Naive thymus-derived CD4-positive, alpha-beta T cell (primary cell): ENCODE measurements at places on chromosomes 1 and 21. TPM values are rescaled to one million over a fixed set of nuclear protein-coding genes. Genes with fewer than 3 reads are reported as not detected.
A peak's percentile ranks its signal among the peaks of the same experiment; 100 is the strongest.

DNA sequence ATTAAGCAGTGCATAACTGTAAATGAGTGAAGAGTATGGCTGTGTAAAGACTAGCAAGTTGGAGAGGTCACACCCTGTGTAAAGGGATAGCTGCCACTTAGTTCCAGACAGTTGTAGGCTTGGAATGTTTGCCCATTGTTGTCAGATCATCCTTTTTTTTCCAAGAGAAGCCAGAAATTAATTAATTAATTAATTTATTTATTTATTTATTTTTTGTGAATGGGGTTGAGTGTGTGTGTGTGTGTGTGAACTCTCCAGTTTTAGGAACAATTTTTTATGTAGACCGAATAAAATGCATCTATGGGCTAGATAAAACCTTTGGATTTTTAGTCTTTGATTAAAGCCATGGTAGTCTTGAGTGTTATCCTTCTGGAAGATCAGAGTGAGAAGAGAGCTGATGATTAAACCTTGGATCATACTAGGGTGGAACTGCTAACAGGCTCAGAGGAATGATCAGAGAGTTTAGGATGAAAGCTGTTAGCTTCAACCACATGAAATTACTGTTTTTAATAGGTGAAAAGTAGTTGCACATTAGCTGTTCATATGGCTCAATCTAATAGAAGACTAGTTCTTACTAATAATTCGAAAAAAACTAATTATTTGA lies 58.4 kb downstream of the OSBPL9 start:
- H3K27me3 ChIP-seq = no peaks in the 10 kb centered on the region
- no peaks in the 10 kb centered on the region for H3K4me1 ChIP-seq
- H3K27ac ChIP-seq = no peak overlapping the region
- no peak for DNase-seq
- H3K36me3 ChIP-seq = no peaks in the 10 kb centered on the region
- no peak overlapping the region for H3K4me3 ChIP-seq

GRCh38 chr1:62676611-62677356 lies 11.4 kb downstream of the DOCK7 start:
- H3K4me3 ChIP-seq = no peak overlapping the region
- H3K4me1 ChIP-seq = no peaks in the 10 kb centered on the region
- no peak overlapping the region for H3K27ac ChIP-seq
- H3K27me3 ChIP-seq = no peaks in the 10 kb centered on the region
- no peaks in the 10 kb centered on the region for H3K36me3 ChIP-seq
- no peak for DNase-seq

- H3K4me3 ChIP-seq = no peak overlapping the region
- no peaks in the 10 kb centered on the region for H3K27me3 ChIP-seq
- no peaks in the 10 kb centered on the region for H3K4me1 ChIP-seq
- H3K27ac ChIP-seq = no peak overlapping the region
- no peaks in the 10 kb centered on the region for H3K36me3 ChIP-seq
- DNase-seq = no peak
Observed at GRCh38 chr21:22225299-22225698, 1227.1 kb downstream of the NCAM2 start.

The PAQR6 gene
- not detected for polyA plus RNA-seq

The ANGPTL3 gene
- polyA plus RNA-seq = not detected

DNA sequence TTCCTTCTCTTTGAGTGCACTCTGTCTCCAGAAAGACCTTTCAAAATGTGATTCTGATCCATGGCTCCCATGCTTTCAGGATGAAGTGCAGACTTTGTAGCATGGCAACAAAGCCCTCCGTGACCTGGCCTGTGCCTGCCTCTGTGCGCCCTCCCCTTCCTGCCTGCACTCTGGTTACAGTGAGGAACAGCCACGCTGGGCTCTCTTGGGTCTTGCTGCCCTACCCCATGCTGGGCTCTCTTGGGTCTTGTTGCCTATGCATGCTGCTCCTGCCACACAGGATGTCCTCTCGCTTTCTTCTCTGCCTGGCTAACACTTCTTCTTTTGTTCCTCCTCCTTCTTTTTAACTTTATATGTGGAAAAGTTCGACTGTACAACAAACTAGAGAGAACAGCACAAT lies 28.0 kb downstream of the LMOD1 start:
- H3K4me3 ChIP-seq = no peak overlapping the region
- DNase-seq = no peak
- no peaks in the 10 kb centered on the region for H3K36me3 ChIP-seq
- H3K27me3 ChIP-seq = no peaks in the 10 kb centered on the region
- no peak overlapping the region for H3K27ac ChIP-seq

The C1QTNF12 gene
- polyA plus RNA-seq = 0.56 TPM

DNA sequence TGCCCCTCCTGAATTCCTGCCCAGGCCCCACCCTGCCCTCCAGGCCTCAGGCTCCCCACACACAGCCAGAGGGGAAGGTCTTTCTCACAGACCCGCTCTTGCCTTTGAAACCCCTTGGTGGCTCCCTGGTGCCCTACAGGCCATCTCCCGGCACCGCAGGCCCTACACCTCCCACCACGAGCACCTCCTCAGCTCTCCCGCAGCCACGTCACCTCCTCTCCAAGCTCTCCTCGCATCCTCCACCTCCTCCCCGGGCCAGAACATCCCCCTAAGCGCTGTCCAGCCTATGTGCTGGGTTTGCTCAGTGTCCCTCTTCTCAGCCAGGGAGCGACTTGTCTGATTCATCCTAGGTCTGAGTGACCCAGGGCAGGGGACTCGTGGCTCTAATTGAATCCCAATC lies 66.4 kb downstream of the DMRTB1 start:
- H3K27ac ChIP-seq = no peak overlapping the region
- H3K4me3 ChIP-seq = no peak overlapping the region
- H3K27me3 ChIP-seq = no peaks in the 10 kb centered on the region
- H3K36me3 ChIP-seq = no peaks in the 10 kb centered on the region

The FAM177B gene
- not detected for polyA plus RNA-seq

The ADORA1 gene
- not detected for polyA plus RNA-seq

DNA sequence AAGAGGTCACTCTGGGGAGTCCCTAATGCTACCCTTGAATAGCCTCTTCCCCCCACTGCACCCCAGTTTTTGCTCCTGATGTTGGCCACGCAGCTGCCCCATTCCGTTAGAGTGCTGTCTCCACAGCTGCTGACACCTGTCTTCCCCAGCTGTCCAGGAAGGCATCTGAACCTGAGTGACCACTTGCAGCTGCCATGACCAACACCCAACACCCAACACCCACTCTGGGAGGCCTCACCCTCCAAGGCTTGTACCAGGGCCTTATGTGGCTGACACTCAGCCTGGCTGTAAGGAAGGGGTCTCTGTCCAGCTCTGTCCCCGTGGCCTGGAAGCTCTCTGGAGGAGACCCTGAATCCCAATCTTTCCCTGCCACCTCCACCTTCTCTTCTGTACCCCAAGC lies 26.7 kb upstream of the LDLRAP1 start:
- H3K4me3 ChIP-seq = no peak overlapping the region
- no peaks in the 10 kb centered on the region for H3K4me1 ChIP-seq
- DNase-seq = no peak
- no peak overlapping the region for H3K27ac ChIP-seq

DNA sequence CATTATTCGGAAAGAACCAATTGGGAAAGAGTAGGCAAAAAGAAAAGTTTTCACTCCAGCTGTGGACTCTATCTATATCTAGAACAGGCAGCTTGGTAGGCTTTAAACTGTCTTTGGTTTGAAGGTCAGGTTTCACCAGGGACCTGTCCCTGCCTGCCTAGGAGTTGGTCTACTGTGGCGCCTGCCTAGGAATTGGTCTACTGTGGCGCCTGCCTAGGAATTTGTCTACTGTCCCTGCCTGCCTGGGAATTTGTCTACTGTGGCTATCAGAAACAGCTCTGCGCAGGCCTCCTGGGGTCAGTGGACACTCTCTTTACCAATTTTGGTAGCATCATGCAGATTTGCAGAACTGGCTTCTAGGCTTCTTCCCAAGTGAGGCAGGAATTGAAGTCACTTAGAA lies 13.8 kb downstream of the USP25 start:
- H3K4me1 ChIP-seq = peaks cover 20% of the 10 kb centered on the region
- H3K27me3 ChIP-seq = no peaks in the 10 kb centered on the region
- no peak overlapping the region for H3K4me3 ChIP-seq
- no peak overlapping the region for H3K27ac ChIP-seq

The OR2G6 gene
- polyA plus RNA-seq = not detected

The S100A6 gene
- polyA plus RNA-seq = 568 TPM

DNA sequence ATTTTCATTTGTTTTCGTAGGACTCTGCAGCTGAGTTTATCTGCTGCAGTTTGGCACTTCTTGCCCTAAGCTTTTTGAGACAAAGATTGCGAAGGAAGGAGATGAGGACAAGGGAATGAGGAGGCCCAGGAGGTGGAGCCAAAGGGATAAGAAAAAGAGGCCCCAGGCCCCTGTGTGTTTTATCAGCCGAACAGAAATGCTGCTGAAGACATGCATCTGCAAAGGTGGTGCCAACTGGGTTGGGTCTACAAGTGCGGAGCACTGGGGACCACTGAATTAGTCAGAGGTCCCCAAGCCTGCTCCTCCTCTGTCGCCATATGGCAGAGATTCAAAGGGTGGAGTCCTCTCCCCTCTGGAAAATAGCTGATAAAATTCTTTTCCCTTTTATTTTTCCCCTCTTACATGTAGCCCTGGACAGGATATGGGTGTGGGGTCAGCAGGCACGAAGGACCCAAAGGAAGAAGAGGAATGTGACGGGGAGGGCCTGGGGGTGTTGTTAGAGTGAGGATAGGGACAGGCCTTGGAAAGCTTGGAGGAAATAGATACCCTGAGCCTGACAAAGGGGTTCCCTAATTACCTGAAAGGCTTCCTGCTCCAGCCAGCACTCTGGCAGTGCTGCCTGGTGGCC lies 2.7 kb downstream of the CD34 start:
- no peaks in the 10 kb centered on the region for H3K4me1 ChIP-seq
- no peaks in the 10 kb centered on the region for H3K27me3 ChIP-seq

GRCh38 chr1:7962014-7962335 lies 464 bp downstream of the PARK7 start:
- no peak for DNase-seq
- H3K4me1 ChIP-seq = peaks cover 24% of the 10 kb centered on the region
- H3K27ac ChIP-seq = peak overlapping the region; percentile 95
- H3K36me3 ChIP-seq = no peaks in the 10 kb centered on the region

The SLC25A34 gene
- 0.08 TPM for polyA plus RNA-seq

The PLEKHN1 gene
- polyA plus RNA-seq = 0.18 TPM

DNA sequence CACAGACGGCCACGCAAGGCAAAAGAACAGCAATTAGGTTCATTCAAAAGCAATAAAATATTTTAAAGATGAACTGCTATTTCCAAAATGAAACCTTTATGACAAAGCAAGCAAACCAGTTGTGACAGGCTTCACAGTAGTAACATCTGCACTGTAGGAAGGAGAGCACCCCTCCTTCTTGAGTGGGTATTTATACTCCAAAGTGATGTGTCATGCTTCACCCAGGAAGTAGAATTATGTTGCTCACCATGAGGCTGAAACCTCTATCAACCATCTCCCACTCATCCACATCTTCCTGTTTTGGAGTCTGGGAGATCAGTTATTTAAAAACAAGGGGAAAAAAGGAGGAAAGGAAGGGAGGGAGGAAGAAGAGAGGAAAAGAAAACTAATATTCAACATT lies 885 bp downstream of the OR2T10 start:
- no peaks in the 10 kb centered on the region for H3K27me3 ChIP-seq
- DNase-seq = no peak
- H3K4me1 ChIP-seq = no peaks in the 10 kb centered on the region
- no peaks in the 10 kb centered on the region for H3K36me3 ChIP-seq

The WNT9A gene
- polyA plus RNA-seq = not detected

DNA sequence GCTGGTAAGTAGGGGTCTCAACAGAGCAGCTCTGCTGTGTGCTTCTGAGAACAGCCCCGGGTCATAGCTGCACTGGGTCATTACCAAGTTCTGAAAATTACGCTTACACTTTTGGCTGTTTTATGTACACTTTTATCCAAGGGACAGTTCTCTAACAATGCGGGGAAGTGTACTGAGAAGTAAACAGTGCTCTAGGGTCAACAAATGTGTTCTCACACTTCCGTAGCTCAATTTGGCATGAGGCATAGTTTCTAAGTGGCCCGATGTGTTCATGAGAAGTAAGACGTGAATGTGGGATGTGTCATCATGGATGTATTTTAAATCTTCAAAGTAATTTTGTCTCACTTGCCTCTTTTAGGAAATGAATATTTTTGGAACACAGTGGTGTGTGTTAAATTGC lies 10.9 kb upstream of the VAMP3 start:
- H3K4me3 ChIP-seq = no peak overlapping the region
- DNase-seq = no peak
- H3K36me3 ChIP-seq = no peaks in the 10 kb centered on the region
- H3K27me3 ChIP-seq = no peaks in the 10 kb centered on the region
- no peaks in the 10 kb centered on the region for H3K4me1 ChIP-seq
- H3K27ac ChIP-seq = no peak overlapping the region

DNA sequence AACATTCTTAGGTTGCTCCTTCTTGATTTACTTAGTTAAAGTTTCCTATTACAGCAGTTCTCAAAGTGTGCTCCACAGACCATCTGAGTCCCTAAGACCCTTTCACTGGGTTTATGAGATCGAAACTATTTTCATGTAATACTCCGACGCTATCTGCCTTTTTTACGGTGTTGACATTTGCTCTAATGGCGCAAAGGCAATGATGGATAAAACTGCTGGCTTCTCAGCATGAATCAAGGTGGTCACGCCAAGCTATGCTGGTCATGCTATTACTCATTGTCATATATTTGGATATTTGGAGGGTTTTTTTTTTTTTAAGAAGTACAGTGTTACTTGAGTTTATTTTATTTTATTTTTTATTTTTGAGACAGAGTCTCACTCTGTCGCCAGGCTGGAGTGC lies 235.1 kb downstream of the KIF26B start:
- DNase-seq = no peak
- no peaks in the 10 kb centered on the region for H3K27me3 ChIP-seq
- H3K27ac ChIP-seq = no peak overlapping the region
- H3K4me1 ChIP-seq = no peaks in the 10 kb centered on the region

The RCSD1 gene
- polyA plus RNA-seq = 94.7 TPM

The C8A gene
- not detected for polyA plus RNA-seq

DNA sequence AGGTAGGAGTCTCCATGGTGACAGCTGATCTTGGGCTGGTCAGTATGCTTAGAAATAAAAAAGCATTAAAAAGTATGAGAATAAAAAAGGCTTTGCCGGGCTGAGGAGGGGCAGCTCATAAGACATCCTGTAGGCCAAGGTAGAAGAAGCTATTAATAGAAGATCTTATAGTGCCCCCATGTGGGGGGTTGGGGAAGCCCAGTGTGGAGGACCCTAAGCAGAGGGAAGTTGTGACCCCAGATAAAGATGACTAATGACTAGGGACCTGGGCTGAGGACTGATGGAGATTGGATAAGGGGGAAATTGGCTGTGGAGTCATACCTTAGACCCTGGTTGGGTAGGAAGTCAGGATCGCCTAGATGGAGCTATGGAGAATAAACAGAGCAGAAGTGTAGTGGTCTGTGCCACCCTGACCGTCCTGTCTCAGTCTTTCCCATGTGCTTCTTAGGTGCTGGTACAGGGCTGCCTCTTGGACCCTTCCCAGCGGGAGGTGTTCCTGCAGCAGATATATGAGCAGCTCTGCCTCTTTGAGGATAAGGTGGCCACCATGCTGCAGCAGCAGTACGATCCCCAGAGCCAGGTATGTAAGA lies 25.0 kb downstream of the SZT2 start:
- no peaks in the 10 kb centered on the region for H3K4me1 ChIP-seq
- H3K27ac ChIP-seq = no peak overlapping the region
- peak; percentile 72 for DNase-seq
- H3K27me3 ChIP-seq = no peaks in the 10 kb centered on the region
- peaks cover 49% of the 10 kb centered on the region for H3K36me3 ChIP-seq

The LRRC38 gene
- polyA plus RNA-seq = not detected

- DNase-seq = no peak
- peak overlapping the region; percentile 73 for H3K4me3 ChIP-seq
- no peaks in the 10 kb centered on the region for H3K27me3 ChIP-seq
- peaks cover 8% of the 10 kb centered on the region for H3K36me3 ChIP-seq
- peak overlapping the region; percentile 85 for H3K27ac ChIP-seq
Observed at GRCh38 chr21:15066123-15066575, 1.3 kb upstream of the NRIP1 start.

The CFAP107 gene
- not detected for polyA plus RNA-seq
